ENCODE measurements at places on chromosomes 5 and 9.

- DNase-seq, result no peak
These were observed 107.6 kb upstream of the SLC12A2 start for GRCh38 chr5:127975961-127976360.

DNA sequence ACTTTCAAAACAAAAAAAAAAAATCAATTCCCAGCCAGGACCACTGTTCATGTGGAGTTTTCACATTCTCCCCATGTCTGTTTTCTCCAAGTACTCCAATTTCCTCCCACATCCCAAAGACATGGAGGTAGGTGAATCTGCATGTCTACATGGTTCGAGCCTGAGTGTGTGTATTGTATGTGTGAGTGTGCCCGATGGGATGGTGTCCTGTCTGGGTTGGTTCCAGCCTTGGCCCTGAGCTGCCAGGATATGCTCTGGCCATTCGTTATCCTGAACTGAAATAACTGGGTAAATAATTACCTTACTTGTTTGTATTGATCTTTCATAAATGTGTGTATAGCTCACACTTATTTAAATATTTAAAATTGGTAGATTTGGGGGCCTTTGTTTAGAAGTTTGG lies 452.3 kb upstream of the RORB start:
- DNase-seq, result no peak

- DNase-seq, result no peak
These were observed 485.8 kb downstream of the SEMA5A start for GRCh38 chr5:9059920-9060691.

DNA sequence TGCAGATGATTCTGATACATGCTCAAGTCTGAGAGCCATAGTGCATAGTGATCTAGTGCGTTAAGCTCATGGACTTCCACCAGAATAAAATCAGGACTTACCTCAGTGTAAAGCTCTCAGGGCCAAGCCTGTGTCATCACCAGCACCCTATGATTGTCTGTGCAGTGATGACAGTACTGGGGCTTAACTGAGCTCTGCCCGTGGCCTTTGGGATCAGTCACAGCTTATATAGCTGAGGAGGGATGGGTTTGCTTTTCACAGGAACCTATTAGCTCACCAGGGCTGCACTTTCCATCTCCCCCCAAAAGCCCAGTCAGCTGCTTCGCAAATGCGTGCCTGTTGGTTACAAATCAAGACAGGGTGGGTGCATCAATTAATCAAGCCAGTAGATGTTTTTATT lies 246.9 kb downstream of the NR3C1 start:
- no peak for DNase-seq

GRCh38 chr9:116337015-116337414 lies 183.4 kb downstream of the PAPPA start:
- no peak for DNase-seq

GRCh38 chr9:87665505-87665904 lies 60.4 kb upstream of the CTSL start:
- no peak for DNase-seq

DNA sequence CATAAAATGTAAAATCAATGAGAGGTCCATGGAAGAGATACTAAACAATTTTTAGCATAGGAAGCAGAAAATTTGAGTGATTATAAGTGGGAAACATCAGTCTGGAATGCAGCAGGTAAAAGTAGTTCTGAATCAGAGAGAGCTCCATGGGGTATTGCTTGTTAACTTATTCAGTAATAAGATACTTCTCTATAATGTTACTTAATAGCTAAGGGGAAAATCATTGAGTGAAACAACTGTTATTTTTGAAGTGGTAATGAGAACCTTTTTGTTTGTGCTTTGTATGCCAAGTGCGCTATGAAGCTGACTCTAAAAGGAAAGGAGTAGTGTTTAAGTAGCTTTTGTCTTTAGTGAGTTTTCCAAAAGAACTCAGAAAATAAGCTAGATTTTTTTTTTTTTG lies 95.2 kb downstream of the ERBIN start:
- DNase-seq, result no peak

DNA sequence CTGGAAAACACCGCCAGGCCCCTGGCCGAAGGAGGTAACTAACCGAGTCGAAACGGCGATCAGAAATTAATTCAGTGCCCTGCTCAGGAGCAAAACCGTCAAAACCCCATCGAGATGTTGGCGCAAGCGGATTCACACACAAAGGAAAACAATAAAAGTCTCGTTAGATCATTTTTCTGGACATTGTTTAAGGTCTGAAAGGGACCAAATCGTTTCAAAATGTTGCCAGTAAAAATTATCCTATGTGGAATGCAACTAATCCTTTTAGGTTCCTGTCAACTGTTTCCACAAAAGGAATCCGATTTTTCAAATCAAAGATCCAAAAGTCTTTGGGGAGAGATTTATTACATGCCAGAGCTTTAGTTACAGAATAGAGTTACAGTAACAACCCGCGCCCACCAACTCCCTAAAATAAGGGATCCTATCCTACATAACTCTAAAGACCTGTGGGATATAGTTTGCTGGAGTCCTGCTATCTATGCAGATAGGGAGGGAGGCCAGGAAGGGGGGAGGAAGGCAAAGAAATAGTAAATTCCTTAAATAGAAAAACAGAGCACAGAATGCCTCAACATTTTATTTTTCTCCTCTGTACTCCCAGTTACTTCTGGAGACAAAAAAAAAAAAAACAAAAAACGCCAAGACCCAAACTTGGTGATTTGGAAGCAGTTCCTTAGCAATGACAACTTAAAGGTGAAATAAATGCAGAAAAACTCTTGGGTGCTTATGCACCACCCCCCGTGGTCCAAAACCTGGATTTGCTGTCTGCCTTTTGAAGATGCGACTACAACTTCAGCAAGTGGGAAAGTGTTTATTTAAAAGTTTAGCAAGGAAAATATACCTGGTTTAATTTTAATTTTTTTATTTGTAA lies 10.6 kb downstream of the FOXD1 start:
- no peak for DNase-seq

DNA sequence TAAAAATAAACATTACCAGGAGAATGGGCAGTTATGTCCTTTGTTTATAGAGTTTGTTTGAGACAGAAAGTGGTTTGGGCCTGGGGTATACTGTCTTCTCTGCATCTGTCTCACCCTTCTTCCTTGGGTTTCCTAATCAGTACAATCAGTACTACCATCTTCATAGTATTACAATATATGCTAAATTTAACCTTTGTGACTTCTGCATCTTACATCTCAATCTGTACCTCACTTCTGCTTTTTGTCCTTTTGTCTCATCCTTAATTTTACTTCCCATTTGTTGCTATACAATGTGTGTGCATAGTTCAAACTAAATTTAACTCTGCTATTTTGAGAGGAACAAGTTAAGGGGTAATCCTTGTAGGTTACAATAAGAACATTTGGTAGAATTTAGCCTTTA lies 19.6 kb downstream of the FBXO38 start:
- DNase-seq, result no peak

- DNase-seq, result no peak
These were observed 11.1 kb downstream of the ARSB start for GRCh38 chr5:78974011-78974410.

DNA sequence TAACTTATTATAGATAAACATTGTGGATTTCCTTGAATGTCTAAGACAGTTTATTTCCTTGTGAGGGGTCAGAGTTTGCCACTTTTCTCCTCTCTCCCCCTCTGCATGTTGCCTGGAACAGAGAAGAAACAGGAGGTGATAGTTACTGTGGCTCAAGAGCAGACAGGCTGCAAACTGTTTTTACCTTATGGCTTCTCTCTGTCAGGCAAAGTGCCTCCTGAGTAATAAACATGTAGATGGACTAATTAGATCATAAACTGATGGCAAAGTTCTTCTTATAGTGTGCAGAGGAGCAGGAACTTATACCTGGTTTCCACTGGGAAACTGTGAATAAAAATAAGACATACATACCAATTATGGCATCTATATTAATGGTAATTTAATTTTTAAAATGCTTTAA lies 133.1 kb upstream of the CDH12 start:
- DNase-seq, result no peak

DNA sequence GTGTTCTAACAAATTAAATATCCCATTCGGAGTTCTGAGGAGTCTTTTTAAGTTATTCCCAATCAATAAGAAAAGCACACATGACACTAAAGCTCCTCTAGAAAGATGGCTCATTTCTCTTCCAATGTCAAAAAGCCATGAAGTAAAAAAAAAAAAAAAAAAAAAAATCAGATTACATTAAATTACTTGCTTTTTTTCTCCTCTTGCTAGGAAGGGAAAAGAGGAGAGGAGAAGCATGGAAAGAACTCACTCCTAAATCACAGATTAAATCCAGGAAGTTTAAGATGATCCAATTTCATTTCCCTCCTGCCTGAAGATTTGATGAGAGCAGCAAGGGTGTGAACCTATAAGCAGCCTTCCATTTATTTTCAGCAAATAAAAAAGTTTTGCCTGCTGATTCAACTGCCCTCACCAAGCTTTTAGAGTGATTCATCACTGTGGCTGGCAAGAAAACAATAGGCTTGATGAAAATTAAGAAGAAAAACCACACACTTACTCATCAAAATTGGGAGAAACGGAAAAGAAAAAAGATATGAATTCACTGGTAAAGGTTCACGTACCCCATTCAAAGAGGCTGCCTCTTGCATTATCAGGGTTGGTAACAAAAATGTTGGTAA lies 19.7 kb downstream of the MYO10 start:
- DNase-seq, result no peak

GRCh38 chr5:51479840-51480239 lies 96.6 kb downstream of the ISL1 start:
- no peak for DNase-seq

- no peak for DNase-seq
These were observed 161.8 kb downstream of the MED10 start for GRCh38 chr5:6216471-6217075.

DNA sequence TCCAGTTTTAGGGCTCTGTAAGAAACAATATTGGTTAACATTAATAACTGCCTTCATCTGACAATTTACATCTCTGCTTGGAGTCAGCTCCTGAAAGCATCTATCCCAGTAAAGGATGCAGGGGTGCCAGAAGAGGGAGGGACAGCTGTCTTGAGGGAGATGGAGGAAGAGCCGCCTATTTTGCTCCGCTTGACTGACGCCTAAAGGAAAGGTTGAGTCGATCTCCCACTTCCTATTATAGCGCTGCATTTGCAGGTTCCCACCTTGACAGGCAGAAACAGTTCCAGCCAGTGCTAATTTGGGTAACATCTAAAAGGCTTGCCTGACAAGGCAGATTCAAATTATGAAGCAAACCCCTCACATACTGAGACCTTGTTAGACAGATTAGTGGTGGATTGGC lies 374.6 kb downstream of the SPATA31D1 start:
- no peak for DNase-seq

GRCh38 chr5:147779694-147780093 lies 2.8 kb downstream of the JAKMIP2 start:
- no peak for DNase-seq

GRCh38 chr5:67644221-67644920 lies 447.8 kb upstream of the CD180 start:
- no peak for DNase-seq

DNA sequence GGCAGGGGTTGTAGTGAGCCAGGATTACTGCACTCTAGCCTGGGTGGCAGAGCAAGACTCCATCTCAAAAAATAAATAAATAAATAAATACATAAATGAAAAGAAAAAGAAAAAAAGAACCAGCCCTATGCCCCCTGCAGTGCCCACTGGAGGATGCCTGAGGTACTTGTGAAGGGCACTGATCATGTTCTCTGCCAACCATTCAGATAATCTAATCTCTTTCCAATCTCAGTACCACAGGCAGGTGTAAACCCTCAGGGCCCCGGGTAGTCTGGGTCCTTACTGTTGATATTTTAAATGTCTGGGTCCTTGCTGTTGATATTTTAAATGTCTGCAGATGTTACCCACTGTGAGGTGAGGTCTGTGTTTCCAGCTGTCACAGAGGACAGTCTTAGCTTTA lies 321.8 kb upstream of the ADCY2 start:
- no peak for DNase-seq

DNA sequence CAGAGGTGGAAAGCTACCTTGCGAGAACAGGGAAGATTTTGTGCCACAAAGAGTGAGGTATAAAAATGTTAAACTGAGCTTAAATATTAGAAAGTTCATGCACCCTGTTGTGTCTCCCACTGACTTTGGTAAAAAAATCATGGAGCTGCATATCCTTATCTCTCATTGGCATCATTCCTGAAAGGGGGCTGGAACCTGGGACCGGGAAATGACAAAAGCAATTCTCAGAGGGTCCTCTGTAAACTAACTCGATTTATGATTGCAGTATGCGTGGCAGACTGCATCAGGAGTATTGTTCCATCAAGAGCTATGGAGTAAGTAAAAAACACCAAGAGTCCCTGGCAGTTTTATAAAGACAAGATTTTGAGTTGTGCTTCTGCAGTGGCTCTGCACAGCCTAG lies 148.8 kb downstream of the DCP2 start:
- no peak for DNase-seq

- no peak for DNase-seq
These were observed 74.7 kb downstream of the THBS4 start for GRCh38 chr5:80109646-80110478.

DNA sequence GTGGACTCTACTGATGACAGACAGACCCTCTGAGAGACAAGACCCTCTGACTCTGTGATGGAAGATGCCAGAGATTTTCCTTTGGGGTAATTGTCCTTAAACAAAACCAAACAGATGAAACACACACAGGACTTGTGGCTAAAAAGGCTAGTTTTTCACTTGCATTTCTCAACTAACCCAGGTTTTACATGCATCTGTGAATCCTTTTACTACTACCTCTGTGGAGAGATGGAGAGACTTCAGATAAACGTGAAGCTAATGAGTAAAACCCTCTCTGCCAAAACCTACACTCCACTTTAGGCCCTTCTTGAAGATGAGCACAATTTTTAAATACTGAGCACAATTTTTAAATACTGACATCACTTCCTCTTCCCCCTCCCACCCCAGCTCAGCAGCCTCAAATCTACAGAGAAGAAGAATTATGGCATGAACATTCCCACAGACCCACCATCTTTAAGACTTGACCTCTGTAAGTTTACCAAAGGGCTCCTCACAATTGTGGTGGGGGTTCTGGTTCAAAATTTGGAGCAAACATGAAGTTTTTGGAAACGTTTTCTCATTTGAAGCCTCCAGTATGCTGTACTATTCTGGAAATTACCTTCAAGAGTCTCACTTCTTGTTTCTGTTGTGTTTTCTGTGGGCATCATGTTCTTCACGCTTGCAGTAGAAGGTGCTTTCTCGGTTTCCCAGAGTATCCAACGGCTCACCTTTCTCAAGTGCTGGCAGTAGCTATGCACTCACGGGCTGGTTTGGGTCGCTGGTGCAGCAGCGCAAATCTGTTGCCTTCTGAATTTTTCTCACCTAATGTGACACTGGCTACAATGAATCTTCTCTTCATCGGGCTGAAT lies 42.7 kb downstream of the ACER2 start:
- DNase-seq, result no peak

DNA sequence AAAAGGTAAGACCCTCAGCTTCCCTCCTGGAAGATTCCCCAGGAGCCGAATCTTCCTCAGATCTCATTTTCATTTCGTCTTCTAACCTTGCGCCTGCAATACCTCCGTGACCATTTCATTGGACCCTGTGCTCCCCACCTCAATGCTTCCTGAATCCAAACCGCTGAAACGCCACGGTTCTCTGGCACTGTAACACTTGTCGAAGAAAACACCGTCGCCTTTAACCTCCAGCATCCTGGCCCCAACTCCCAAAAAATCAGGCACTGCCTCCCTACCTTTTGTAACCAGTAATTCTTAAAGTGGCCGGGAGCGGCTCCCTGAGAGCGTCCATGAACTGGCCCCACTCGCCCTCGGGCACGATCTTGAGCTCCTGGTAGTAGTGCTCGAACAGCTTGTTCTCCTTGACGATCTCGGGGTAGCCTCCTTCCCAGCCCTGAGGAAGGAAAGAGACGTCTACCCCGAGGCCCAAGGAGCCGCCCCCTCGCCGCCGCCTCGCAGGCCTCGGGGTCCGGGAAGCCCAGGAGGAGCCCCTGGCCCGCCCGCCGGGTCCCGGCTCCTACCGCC lies 438 bp downstream of the NSUN2 start:
- no peak for DNase-seq
